ENCODE measurements at places on chromosomes 7 and 10. TPM values are rescaled to one million over a fixed set of nuclear protein-coding genes. Genes with fewer than 3 reads are reported as not detected.

- DNase-seq = no peak
These were observed 57.9 kb downstream of the PLPP4 start for GRCh38 chr10:120514959-120515358.

- DNase-seq = no peak
These were observed 65.4 kb upstream of the STEAP1B start for GRCh38 chr7:22565315-22565811.

GRCh38 chr10:3986493-3987142 lies 201.6 kb upstream of the KLF6 start:
- DNase-seq = no peak

KLF14 gene
- not detected for total RNA-seq

CNTNAP2 gene
- total RNA-seq = not detected

DNA sequence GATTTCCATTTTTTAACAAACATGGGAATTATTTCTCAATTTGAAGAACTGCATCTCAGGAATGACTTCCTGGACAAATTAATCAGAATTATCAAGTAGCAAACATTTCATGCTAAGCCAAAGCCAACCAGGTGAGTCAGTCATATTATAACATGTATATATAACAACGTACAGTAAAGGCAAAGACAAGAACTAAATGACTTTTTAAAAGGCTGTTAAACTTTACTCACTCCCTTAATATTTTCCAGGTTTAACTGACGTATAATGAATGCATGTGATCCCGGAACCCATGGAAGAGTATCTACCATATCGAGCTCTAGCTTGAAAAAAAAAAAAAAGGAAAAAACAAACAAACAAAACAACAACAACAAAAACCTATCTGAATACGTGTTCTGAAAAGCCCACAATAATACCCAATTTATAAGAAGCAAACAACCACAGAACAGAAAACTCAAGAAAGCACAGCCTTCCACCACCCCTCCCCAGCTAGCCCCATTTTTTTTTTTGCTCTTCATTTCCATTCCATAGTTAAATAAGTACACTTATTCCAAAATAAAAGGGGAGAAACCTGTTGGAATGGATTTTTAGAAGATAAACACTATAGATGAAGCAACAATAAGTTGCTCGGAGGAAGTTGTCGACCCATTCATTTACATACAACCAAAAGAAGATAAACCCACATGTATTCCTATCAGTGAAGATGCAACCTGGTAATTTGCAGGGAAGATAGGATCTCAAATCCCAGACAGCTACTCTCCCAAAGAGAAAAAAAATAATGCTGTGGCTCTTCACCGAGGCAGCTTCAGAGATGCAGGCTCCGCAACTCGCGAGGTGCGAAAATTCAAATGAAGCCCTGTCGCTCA lies 537 bp downstream of the NAPEPLD start:
- no peak for DNase-seq

OR2A5 gene
- total RNA-seq = not detected

NUTM2E gene
- total RNA-seq = 0.05 TPM

- no peak for DNase-seq
These were observed 136.1 kb downstream of the SEMA3A start for GRCh38 chr7:84058311-84059076.

GRCh38 chr7:87420173-87420572 lies 55.3 kb downstream of the ABCB4 start:
- DNase-seq = no peak

DNA sequence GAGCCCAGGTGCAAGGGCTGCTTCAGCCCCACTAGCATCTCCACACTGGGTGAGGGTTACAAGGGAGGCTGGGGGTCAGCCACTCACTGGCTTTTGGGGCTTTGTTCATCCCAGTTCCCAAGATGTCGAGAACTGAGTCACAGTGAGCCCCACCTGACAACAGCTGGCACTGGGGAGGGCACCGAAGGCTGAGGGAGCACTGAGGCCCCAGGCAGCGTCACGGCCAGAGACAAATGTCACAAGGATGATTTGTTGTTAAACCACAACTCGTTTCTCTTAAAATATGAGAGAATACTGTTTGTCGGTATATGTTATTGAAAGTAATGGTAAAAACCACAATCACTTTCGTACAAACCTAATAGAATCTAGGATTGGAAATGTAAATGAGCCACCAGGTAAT lies 219.9 kb downstream of the CELF2 start:
- DNase-seq = no peak

ALKBH4 gene
- 26.4 TPM for total RNA-seq

DNA sequence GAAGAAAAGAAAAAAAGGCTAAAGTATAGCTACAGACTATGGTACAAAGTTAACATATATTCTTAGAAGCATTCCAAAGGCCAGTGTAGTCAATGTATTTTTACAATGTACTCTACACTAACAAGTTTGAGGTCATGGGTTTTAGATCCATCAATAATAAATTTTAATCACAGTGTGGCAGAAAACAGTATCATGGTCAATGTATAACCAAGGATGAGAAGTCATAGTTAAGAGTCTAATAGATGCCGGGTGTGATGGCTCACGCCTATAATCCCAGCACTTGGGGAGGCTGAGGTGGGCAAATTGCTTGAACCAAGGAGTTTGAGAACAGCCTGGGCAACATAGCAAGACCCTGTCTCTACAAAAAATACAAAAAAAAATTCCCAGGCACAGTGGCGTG lies 53.1 kb downstream of the SLC16A12 start:
- DNase-seq = no peak

DNA sequence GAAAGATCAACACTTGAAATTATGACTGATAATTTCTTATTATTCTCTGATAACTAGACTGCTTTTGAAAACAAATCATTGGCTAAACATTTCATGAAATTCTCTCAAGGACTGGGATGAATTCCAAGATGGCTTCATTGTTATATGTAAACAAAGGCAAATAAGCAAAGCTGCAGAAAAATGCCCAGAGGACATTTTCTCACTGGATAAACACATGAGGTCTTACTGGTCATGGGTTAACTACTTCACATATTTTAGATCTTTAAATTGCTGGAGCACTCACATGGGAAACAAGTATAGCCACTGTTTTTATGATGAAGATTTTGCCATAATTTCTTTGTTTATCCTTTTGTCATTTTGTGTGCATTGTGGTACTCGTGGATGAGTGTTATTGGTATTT lies 239.1 kb downstream of the PHF14 start:
- peak; percentile 59 for DNase-seq

MMD2 gene
- not detected for total RNA-seq

- DNase-seq = no peak
These were observed 820 bp downstream of the BBS9 start for GRCh38 chr7:33130184-33130583.

DNA sequence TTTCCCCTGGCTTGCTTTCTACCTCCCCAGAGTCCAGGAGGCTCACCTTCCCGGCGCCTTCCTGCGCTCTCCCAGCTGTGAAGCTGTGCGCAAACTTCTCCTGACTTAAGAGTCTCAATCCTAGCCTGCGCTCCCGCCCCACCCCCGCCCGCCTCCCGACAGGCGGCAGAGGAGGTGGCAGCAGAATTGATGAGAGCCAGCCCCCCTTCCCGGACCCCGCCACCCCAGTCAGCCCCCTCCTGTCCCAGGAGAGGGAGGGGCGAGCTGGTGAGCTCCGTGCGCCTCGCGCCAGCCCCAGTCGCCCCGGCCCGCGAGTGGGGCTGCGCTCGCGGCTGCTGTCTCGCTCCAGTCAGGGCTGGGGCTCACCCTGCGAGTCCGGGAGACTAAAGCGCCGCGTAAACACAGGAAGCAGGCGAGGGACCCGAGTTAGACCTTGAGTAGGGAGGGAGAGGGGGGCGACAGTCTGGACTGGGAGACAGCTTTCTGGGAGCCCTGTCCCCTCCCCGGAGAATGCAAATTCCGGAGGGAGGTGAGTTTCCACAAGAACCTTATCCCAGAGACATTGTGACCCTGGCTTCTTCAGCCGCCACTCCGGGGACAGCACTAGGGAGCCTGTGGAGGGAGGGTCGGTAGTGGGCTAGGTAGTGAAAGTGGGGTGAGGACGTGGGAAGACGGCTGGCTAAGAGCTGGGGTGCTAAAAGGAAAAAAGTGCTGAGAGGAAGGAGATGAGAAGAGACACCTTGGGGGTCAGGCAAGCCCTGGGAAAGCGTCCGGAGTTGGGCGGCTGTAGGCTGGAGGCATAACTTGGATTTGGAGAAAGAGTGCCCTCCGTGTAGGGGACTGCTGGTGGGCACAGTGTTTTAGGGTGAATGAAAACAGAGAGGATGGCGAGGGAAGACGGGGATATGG lies at the start of gene CALCR:
Gene CALCR, minus strand, starts transcription at position 79 of the 909 bp plus-strand sequence. CDS start 87,743 bp downstream, outside the sequence.
- DNase-seq = no peak

DNA sequence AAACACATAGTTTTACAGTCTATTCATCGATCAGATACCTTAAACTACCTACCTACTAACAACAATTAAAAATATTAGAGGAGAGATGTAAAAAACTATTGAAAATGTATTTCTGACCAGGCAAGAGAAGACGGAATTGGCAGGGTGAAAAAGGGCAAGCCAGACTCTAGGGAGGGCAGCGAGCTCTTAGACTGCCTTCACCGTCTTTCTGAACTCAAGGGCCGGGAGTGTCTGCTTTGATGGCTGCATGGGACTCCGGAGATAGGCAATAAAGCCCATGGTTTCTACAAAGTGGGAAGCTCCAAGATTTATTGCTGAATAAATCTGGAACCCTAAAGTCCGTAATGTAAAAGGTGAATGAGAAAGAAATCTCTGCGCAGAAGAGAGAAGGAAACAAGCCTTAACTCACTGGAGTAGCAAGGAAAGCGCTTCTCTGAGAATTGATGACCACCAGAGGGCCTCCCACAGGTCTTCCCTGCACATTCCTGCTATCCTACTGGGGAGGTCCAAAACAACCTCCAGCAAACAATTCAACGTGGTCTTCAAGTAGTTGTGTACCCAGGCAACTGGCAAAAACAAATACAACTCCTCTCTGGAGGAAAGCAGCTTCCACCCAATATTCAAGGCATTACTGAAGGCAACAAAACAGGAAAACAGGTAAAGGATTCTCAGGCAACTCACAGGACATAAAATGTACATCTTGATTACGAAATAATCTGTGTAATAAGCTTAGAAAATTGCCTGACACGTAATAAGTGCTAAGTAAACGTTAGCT lies 181.3 kb downstream of the SDK1 start:
- peak; percentile 60 for DNase-seq

DNA sequence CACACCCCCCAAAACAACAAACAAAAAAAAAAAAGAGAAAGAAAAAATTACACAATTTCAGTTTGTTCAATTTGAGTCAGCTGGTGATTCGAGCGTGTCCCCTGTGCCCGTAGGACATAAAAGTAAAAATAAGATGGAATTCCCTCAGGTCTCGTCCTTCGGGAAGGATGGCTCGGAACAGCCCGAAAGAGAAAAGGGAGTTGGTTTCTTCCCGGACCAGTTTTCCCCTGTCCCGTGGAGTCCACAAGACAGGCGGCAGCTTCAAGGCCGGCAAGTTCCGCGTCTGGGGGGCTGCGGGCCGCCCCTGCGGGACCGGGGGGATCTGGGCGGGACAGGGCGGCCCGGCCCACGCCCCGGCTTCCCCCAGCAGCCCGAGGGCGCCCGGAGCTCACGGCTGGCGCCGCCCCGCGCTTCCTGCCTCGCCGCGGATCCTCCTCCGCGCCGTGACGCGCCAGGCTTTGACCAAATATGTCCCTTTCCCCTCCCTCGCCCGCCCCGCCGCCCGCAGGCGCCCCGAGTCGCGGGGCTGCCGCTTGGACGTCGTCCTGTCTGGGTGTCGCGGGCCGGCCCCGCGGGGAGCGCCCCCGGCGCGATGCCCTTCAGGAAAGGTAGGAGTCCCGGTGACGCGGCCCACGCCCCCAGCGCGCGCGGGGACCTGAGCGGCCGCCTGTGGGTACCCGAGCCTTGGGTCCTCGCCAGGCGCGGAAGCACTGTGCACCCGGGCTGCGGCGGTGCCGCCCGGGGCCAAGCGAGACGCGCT lies 55.8 kb downstream of the RBM17 start:
- peak; percentile 87 for DNase-seq

DNA sequence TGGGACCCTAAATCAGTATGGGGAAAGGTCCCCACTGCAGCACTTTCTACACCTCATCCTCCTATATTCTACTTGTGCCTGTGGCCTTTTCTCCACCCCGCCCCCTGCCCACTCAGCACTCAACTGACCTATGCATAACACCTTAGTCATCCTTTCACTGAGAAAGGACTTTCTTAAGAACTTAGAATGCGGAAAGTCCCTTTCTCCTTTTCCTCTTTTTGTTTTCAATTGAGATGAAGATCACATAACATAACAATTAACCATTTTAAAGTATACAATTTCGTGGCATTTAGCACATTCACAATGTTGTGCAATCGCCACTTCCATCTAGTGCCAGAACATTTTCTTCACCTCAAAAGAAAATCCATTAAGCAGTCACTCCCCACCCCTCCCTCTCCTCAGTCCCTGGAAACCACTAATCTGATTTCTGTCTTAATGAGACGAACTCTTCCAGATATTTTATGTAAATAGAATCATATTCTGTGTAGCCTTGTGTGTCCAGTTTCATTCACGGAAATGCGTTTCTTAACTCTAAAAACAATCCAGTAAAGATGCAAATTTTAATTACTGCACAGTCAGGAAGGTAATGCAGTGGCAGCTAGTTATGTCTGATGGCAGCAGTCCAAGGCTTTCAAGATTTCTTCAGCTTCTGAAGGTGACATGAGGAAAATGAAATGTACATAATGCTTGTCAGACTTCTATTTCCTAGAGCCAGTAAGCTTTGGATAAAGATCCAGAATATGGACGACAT lies 41.7 kb downstream of the FAS start:
- DNase-seq = peak; percentile 61

NUTM2B gene
- total RNA-seq = 0.03 TPM

COMMD3 gene
- 37.5 TPM for total RNA-seq

GRCh38 chr7:66100408-66101050 lies 14.1 kb upstream of the CRCP start:
- no peak for DNase-seq

DNA sequence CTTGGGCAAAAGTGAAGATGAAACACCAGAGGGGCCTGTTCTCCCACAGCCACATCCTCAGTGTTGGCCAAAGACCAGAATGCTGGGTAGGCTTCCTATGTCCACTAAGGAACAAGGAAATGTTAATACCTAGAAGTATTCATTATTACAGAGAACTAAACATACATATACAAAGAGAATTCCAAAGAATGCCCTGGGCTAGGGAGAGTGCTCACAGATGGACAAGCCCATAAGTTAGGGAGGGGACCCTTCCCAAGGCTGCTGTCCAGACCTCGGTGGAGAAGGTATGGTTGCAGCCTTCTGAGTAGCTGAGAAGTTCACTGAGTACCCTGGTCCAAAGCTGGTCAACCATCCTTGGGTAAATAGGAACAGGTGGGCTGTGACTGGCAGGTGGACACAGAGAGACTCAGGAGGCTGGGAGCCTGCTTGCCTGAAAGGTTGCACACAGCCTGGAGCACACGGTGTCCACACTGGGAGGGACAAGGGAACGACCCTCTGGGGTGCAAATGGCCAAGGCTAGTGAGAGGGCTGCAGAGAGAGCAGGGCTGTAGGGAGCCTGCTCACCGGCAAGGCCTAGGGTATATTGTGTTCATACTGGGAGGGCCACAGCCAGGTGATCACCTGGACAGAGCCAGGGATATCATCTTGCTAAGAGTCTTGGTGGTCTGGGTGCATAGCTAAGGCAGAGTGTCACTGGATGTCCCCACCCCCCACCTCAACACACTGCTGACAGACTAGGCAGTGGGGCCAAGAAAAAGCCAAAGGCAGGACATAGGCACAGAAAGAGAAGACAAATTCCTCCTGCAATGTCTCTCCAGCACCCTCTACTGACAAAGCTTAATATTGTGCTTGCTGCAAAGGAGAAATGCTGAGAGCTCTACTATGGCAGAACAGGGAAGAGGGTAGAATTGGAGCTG lies 40.3 kb downstream of the CPVL start:
- peak; percentile 50 for DNase-seq

GRCh38 chr10:11602358-11602757 lies 9.1 kb downstream of the USP6NL start:
- no peak for DNase-seq

LRIT1 gene
- not detected for total RNA-seq

H2BK1 gene
- total RNA-seq = not detected

SLC26A5 gene
- total RNA-seq = not detected
